SK-N-DZ (cell line): ENCODE measurements at places on chromosomes 7 and 10.

DNA sequence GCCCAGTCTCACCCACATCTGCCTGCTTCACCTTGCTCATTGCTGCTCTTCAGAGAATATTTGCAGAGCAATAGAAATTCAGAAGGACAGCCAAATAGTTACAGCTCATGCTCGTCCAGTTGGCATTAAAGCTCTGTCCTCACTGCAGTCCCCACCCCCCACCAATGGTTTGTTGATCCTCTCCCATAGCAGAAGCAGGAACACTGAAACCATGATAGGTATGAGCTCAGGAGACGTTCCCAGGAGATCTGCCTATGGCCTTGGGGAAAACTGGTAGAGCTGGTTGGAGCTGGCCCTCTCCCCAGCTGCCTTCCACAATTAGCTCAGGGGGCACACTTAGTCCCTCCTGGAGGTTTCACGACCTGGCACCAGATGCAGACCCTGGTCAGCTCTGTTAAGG, 68.6 kb upstream of the KMT2C start:
- no peak for DNase-seq

- DNase-seq = no peak
Measured at GRCh38 chr7:39594988-39595620, 28.3 kb upstream of the RALA start.

DNA sequence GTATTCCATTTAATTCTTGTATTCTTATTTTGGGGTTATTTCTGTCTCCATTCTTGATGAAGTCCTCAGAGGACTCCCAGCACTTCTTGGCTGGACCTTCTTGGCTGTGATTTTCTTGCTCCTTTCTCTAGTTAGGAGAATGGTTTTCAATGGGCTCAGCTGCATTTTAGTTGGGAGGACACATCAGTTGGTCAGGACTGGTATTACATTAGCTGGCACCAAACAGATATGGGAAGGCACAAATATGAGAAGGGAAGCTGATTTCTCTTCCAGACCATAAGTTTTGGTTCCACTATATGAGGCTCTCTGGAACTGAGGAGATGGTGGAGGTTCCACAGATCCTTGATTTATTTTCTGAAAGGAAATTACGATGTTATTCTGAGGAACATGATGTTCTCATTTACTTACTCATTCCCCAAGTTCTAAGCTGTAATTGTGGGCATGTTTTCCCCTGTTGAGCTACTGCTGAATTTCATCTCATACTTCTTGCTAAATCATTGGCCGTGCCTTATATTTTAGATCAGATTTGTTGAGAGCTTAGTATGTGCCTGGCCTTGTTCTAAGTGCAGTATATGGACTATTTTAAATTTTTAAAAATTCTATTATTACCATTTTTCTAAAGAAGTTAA, 261.0 kb downstream of the THSD7A start:
- no peak for DNase-seq

DNA sequence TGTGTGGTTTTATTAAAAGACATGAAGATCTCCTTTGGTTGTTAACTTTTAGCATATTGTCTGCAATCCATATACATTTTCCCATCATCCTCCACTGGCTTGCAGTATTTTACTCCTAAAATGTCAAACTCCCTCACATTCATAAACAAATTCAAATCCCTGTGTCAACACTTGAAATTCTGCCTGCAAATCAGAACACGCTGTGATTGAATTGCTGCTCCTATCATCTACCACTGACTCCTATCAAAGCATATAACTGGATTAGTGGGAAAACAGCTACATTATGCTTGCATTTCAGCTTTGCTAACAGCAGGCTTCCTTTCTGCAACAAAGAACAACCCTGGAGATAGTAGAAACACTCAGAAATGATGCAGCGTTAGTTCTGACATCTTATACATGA, 281.8 kb upstream of the HGF start:
- peak; percentile 94 for DNase-seq

GRCh38 chr10:28664369-28664740, 13.0 kb upstream of the BAMBI start:
- DNase-seq = no peak

GRCh38 chr10:107141524-107142061, 22.9 kb downstream of the SORCS1 start:
- DNase-seq = no peak

DNA sequence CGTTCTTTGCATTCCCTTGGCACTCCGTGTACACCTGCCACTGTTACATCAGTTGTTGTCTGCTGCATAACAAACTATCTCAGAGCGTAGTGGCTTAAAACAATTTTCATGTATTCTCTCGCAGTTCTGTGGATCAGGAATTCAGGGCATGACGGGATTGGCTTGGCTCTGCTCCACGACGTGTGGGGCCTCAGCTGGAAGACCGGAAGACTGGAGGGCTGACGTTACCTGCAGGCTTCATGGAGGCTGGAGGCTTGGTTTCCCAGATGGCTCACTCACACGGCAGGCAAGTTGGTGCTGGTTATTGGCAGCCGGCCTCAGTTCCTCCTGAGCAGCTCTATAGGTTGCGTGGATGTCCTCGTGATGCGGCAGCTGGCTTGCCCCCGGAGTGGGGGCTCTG, 25.5 kb downstream of the NYAP1 start:
- no peak for DNase-seq
